Body of pancreas (tissue), 4 donors: ENCODE measurements at places on chromosomes 11 and 22. TPM values are rescaled to one million over a fixed set of nuclear protein-coding genes. Genes with fewer than 3 reads are reported as not detected.

The OR4A16 gene
- total RNA-seq: not detected

The ANKK1 gene
- 0.78 TPM for total RNA-seq

The SLC25A17 gene
- 7.6 TPM for total RNA-seq

The IGSF9B gene
- total RNA-seq: 1.6 TPM

The APLNR gene
- total RNA-seq: 1.3 TPM

The MFRP gene
- not detected for total RNA-seq

The MS4A1 gene
- not detected for total RNA-seq

The ANGPTL5 gene
- total RNA-seq: not detected

The TPBGL gene
- total RNA-seq: 0.26 TPM

GRCh38 chr11:44179173-44179572 is 83.7 kb downstream of the EXT2 start:
- H3K36me3 ChIP-seq: no peaks in the 10 kb centered on the region
- no peak overlapping the region for H3K4me3 ChIP-seq
- H3K4me1 ChIP-seq: peaks cover 3% of the 10 kb centered on the region
- no peak overlapping the region for H3K27ac ChIP-seq

GRCh38 chr22:25892678-25893077 is 150.7 kb downstream of the MYO18B start:
- no peaks in the 10 kb centered on the region for H3K4me1 ChIP-seq
- H3K36me3 ChIP-seq: no peaks in the 10 kb centered on the region
- H3K27ac ChIP-seq: no peak overlapping the region
- DNase-seq: no peak
- no peaks in the 10 kb centered on the region for H3K27me3 ChIP-seq

- H3K27me3 ChIP-seq: no peaks in the 10 kb centered on the region
- H3K36me3 ChIP-seq: peaks cover 6% of the 10 kb centered on the region
- DNase-seq: peak; percentile 55
- no peak overlapping the region for H3K4me3 ChIP-seq
- H3K27ac ChIP-seq: peak overlapping the region; percentile 54
- peaks cover 39% of the 10 kb centered on the region for H3K4me1 ChIP-seq
Observed at GRCh38 chr11:61769169-61769920, 16.9 kb downstream of the MYRF start.

DNA sequence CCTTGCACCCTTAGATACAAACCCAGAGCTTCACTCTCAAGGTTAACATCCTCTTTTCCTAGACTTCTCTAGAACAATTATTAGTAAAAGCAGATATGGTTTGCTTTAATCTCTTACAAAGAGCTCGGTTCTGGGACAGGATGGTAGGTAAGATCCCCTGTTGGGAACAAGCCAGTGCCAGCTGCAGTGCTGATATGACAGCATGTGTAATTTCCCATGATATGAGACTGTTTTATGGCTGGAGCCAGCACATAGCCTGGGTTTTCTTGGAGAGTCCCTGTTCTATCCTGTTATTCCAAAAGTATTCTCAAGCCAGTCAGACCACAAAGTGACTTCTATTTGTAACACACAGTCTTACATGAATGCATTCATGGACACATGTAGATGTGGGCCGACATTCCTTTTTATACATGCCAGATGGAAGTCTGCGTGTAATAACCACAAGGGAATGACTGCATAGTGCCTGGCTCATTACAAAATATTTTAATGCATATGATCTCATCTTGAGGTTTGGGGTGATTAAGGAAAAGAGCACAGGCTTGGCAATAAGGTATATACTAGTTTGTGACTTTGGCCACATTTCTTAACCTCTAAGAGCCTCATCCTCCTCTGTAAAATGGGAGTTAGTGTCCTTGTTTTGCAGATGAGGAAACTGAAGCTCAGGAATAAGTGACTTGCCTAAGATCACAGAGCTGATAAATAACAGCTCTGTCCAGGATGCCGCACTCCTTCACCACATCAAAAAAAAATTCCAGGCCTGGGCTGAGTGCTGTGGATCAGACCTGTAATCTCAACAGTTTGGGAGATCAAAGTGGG is 21.8 kb downstream of the CLMP start:
- H3K4me1 ChIP-seq: peaks cover 10% of the 10 kb centered on the region
- DNase-seq: peak; percentile 75
- H3K27me3 ChIP-seq: no peaks in the 10 kb centered on the region
- H3K27ac ChIP-seq: no peak overlapping the region

DNA sequence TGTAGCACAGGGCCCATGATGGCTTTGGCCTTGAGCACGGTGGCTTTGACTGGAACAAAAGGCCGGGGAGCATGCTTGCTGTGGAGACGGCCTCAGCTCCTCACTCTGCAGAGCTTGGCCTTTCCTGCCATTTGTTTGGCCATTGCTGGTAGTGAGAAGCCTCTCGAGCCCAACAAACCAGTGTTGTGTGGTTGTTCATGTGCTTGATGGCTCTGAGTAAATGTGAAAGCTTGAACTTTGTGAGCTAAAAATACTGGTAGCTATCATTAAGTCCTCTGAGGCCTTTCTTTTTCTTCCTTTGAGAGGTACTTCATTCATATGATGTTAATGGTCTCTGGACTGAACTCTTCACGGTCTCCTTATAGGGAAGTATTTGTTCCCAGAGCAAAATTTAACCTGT is 39.6 kb downstream of the NAT10 start:
- H3K27ac ChIP-seq: no peak overlapping the region
- H3K27me3 ChIP-seq: no peaks in the 10 kb centered on the region
- H3K4me3 ChIP-seq: no peak overlapping the region
- no peak for DNase-seq
- H3K4me1 ChIP-seq: no peaks in the 10 kb centered on the region

DNA sequence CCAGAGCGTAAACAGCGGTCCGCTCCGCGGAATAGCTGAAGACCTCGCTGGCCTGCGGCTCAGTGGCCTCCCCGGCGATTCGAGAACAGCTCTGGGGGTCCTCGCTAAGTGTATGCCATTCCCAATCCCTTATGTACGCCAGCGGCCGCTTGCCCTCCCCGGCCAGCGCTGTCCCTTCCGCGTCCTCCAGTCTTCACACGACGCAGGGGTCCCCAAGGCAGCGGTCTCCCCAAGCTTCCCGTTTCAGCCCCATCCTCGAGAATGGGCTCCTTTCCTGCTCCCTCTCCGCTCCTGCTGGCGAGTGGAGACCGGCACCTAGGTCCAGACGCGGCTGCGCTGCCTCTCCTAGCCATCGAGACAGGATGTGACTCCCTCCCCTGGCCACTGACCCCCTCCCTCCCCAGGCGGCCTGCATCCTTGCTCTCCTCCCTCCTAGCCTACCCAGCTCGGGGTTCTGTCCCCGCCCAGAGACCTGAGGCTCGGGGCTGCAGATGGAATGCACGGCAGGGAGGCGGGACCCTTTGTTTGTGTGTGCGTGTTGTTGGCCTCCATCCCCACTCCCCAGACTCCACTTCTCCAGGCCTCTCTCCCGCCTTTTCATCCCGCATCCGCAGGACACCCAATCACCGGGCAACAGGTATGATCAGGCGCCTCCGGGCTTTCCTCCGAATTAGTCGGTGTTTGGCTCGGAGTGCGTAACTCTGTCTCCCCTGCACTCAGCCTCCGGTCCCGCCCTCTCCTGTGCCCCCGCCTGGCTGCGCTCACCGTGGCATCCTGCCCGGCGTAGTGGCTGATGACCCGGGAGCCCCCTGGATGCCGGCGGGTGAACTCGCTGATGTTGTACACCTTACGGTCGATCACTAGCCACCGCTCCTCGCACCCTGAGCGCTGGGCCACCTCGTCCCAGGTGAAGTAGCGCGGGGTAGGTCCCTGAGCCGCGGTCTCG is 740 bp downstream of the FADS1 start:
- H3K27me3 ChIP-seq: no peaks in the 10 kb centered on the region
- peaks cover 30% of the 10 kb centered on the region for H3K4me1 ChIP-seq
- H3K27ac ChIP-seq: peak overlapping the region; percentile 56
